ENCODE measurements at places on chromosomes 2 and 18.

DNA sequence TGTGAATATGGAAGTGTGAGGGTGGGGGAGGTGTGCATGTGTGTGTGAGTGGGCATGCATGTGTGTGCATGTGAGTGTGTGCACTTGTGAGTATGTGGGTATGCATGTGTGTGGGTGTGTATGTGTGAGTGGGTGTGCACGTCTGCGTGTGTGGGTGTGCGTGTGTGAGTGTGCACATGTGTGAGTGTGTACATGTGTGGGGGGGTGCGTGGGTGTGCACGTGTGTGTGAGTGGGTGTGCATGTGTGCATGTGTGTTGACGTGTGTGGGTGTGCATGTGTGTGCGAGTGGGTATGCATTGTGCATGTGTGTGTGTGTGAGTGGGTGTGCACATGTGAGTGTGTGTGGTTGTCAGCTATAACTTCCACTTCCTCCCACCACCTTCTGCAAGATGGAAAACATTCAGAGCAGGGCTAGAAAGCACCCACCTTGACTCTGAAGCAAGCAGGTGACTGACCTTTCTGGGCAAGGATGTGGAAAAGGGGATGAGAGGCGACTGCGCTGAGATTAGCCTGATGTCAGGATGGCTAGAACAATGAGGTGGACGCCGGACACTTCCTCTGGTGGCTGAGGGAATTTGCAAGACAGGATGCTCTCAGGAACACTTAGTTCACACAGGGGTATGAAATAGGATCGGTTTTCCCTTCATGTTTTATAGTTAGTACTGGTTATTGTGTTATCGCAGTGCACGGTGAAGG is 103.6 kb downstream of the ACKR3 start:
- DNase-seq = no peak

- DNase-seq = no peak
Observed at GRCh38 chr18:78970774-78971333, 8.8 kb upstream of the SALL3 start.

DNA sequence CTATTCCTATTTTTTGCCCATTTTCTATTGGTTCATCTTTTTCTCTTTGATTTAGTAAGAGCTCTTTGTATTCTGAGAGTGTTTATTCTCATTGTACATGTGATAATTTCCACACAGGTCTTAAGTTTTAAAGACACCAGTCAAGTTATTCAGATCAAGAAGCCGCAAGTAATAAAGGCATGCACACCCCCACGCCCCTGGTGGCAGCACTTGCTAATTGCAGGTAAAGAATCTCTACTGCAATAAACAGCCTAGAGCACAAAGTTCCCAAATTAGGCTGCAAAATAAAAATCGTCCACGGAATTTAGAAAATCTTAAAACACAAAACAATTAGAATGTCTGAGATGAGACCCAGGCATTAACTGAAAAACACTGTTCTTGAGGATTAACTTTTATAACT is 45.2 kb downstream of the ST3GAL5 start:
- no peak for DNase-seq

DNA sequence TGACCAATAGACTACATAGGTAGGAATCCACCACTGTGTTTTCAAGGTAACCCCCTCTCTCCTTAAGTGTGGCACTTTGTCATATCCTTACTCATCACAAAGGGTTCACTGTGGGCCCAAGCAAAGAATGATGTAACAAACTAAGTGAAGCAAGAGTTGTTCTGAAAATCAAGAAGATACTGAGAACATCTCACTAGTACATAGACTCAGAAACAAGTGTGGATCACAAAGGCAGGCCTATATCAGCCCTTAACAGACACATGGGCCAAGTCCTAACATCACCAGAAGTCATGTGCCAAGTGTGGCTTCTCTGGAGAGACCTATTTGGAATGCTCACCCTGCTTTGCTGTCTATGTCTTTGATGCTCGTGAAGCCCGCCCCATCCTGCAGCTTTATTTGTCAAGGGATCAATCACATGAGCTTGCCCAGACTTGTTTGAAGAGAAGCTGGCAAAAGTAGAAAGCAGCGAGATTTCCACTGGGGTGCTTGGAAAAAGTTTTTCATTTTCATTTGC is 131.2 kb upstream of the TTC39C start:
- DNase-seq = no peak

DNA sequence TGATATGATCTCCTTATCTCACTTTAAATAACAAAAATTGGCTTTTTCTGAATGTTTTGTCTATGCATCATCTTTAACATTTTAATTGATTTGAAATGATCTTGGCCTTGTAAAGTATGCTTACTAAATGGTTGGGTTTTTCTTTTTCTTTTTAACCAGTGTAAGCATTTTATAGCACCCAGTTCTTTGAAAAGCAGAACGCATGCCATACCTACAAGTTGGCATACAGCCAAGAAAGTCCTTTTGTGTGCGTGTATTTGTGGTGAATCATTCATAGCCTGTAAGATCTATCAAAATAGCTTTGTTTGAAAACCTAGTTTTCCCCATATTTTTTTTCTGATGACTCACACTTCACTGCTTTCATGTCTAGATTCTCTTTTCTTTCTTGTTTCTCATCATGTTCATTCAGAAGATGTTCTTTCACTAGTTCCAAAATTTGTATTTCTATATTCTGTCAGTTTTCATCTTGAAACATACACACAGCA is 4.1 kb upstream of the VRK2 start:
- DNase-seq = peak; percentile 6

- peak; percentile 29 for DNase-seq
Observed at GRCh38 chr2:232013701-232014353, 52.3 kb downstream of the DIS3L2 start.

DNA sequence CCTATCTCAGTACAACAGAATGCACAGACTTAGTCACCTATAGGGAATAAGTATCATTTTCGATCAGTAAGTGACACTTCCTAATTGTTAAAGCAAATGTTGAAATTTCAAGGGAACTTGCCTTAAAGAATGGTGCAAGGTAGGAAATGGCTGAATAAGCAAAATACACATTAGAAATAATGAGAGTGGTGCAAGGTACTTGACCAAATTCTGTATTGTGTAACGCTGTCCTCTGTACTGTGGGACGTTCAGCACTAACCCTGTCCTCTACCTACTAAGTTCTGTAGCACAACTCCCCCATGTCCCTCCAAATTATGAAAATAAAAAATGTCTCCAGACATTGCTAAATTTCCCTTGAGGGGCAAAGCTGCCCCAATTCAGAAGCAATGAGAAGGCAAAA is 19.4 kb downstream of the MMADHC start:
- DNase-seq = no peak

Data from DMS79 (cell line).